ENCODE measurements at places on chromosomes 7 and 10.

DNA sequence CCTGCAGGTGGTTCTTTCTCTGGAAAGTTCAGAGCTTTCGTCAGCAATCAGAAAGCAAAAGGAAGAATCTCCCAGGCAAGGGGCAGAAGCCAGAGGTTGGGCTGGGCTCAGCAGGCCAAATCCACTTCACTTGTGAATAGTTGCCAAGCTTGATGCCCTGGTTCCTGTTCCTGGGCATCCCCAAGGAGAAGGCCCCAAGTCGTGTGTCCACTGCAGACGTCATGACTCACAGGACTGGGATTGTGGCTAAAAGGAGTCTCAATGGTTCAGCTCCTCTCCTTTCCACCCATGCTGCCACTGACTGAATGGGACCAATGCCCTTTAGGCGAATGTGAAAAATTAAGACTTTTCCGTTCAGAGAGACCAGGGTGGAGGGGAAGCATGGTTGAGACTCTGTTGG lies 38.6 kb upstream of the TRIM8 start:
- no peak for DNase-seq

GRCh38 chr10:122749886-122750285 lies 50.2 kb upstream of the C10orf120 start:
- no peak for DNase-seq

DNA sequence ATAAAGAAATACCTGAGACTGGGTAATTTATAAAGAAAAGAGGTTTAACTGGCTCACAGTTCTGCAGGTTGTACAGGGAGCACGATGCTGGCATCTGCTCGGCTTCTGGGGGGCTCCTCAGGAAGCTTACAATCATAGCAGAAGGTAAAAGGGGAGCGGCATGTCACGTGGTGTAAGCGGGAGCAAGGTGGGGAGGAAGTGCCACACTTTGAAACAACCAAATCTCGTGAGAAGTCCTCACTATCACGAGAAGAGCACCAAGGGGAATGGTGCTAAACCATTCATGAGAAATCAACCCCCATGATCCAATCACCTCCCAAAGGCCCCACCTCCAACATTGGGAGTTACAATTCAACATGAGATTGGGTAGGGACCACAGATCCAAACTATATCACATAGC lies 67.7 kb downstream of the AKR1B1 start:
- no peak for DNase-seq

GRCh38 chr10:97573672-97574071 lies 1.1 kb downstream of the ANKRD2 start:
- DNase-seq, result no peak

- DNase-seq, result no peak
These were observed 19.4 kb downstream of the KAZALD1 start for GRCh38 chr10:101080933-101081931.

DNA sequence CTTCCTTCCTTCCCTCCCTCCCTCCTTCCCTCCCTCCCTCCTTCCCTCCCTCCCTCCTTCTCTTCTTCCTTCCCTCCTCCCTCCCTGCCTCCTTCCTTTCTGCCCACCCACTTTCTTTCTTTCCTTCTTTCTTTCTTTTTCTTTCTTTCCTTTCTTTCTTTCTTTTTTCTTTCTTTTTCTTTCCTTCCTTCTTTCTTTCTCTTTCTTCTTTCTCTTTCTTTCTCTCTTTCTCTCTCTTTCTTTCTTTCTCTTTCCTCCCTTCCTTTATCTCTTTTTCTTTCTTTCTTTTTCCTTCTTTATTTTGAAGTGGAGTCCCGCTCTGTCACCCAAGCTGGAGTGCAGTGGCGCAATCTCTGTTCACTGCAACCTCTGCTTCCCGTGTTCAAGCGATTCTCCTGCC lies 33.7 kb upstream of the GTF2IRD1 start:
- no peak for DNase-seq

All from activated CD4-positive, CD25-positive, alpha-beta regulatory T cell (primary cell).